ENCODE measurements at places on chromosomes 3 and 15.

DNA sequence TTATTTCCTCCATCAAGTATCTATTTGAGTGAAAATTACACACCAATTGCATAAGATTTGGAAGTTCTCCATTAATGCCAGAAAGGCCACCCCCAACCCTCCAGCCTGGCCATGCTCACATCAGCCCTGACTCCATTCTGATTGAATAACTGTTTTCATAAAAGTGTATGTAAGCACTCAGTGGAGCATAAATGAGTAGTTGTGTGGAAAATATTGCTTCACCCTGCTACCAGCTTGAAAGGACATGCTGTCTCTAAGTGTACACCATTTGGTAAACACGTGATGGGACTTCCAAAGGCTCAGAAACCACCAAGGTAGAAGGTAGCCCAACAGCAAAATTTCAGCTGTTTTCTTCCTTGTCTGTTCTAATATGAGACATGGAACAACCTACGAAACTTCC, 393.8 kb downstream of the ZNF385D start:
- DNase-seq: no peak

DNA sequence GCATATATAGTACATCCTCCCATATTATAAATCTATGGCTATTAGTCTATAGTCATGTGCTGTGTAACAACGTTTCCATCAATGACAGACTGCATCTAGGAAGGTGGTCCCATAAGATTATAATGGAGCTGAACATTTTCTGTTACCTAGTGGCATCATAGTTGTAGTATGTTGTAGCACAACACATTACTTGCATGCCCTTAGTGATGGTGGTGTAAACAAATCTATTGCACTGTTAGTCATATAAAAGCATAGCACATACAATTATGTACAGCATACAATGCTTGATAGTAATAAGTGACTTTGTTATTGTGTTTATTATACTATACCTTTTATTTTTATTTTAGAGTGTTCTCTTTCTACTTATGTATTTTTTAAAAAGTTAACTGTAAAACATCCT, 37.4 kb upstream of the TNFSF10 start:
- DNase-seq: no peak

GRCh38 chr3:32165442-32165841, 59.0 kb downstream of the GPD1L start:
- DNase-seq: no peak

- DNase-seq: no peak
These were observed 79.8 kb upstream of the IGF1R start for GRCh38 chr15:98568382-98569017.

Data from C1 segment of cervical spinal cord (tissue), 14 donors.